AG04450 (cell line): ENCODE measurements at places on chromosomes 2 and 18.

DNA sequence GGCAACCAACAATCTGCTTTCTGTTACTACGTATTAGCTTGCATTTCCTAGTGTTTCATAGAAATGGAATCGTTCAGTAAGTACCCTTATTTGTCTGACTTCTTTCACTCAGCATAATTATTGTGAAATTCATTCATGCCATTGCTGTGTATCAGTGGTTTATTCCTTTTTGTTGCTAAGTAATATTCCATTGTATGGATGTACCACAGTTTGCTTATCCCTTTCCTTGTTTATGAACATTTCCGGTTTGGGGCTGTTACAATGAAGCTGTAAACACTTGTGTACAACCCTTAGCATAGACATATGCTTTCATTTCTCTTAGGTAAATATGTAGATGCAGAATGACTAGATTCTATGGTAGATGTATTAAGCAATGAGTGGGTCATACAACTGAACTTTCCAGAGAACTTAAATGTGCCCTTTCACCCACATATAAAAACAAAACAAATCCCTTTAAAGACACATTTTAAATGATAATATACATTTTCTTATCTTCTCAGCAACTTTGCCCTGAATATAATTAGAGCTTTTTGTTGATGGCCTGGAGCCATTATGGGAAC lies 21.9 kb downstream of the FER1L5 start:
- no peak for DNase-seq

DNA sequence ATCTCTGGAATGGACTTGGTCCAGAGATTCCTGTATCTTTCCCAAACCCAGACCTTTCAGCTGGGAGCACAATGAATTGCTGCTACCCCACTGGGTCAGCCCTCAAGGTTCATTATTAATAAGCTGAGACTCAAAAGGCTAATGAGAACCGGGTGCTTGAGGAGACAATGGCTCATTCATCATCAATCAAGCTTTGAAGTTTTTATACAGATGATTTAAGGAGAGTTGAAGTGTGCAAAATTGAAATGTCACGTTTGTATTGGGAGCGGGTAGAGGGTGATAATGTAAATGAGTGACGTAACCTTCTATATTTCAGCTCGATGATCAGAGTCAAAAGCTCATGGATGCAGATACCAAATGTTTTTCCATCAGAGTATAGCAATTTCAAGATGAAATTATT lies 744.9 kb downstream of the ERBB4 start:
- DNase-seq, result no peak

DNA sequence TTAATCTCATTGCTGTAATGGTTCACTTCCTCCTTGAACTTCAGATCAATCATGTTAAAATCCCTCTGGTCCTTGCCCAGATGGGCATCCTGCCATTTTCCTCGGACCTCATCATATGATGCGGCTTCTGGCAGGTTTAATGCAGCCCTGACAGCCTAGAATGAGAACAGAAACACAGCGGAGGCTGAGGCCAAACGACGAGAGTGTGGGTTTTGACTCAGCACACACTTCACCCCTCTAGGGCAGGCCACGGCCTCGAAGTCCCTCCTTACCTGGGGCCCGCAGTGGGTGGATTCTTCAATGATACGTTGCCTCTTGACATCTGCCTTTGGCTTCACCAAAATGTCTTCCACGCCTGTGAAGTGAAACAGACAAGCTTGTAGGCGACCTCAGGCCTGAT lies 56.8 kb downstream of the POLR1A start:
- no peak for DNase-seq

DNA sequence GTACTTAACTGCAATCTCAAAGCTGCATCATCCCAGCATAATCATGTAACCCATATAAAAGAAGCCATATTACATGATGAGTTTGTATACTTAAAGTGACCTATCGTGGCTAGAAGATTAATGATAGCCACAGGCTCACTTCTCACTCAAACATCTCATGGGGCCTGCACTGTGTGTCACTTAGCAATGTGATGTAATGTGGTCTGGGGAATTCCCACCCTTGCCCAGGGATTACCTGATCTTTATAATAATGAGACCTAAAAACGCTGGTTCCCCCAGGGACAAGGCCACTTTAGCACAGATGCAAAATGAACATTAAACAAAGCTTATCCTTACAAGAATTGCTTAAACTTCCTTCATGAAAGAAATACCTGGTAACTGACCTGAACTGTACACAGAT lies 427.1 kb upstream of the CNTNAP5 start:
- DNase-seq, result no peak

GRCh38 chr18:22253676-22254075 lies 84.3 kb downstream of the GATA6 start:
- no peak for DNase-seq

GRCh38 chr18:49612515-49613033 lies 50.7 kb downstream of the LIPG start:
- no peak for DNase-seq

DNA sequence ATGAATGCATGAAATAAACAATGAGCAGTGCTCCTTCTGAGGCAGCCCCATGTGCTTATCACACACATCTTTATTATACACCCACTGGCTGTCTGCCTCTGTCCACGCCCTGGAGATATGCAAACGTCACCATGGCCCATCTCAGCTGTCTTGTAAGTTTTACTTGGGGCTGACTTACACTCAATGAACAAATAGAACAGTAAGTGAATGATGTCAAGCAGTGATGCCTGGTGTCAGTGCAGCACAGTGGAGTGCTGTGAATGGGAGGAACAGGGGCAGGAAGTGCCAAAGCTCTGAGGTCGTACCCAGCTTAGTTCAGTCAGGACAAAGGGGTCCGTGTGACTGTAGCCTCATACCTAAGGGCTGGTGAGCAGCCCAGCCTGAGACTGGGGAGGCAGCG lies 659.5 kb upstream of the HS6ST1 start:
- no peak for DNase-seq

- no peak for DNase-seq
These were observed 81.5 kb upstream of the PGAP1 start for GRCh38 chr2:197007716-197008628.

DNA sequence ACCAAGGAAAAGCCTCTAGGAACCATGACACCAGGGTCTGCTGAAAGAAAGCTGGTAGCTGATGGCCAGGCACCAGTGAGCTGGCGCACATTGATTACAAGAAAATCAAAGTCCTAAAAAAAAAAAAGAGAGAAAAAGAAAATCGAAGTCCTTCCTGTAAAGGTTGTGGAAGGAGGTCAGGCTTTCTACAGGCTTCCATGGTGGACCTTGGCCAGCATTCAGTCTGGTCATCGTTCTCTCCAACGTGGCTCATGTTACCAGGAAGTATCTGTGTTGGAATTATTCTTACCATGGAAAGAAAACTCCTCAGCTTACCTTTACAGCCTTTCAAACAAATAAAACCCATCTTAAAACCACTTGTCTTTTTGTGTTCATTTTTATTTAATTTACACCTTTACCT lies 65.6 kb downstream of the CYB5A start:
- no peak for DNase-seq

DNA sequence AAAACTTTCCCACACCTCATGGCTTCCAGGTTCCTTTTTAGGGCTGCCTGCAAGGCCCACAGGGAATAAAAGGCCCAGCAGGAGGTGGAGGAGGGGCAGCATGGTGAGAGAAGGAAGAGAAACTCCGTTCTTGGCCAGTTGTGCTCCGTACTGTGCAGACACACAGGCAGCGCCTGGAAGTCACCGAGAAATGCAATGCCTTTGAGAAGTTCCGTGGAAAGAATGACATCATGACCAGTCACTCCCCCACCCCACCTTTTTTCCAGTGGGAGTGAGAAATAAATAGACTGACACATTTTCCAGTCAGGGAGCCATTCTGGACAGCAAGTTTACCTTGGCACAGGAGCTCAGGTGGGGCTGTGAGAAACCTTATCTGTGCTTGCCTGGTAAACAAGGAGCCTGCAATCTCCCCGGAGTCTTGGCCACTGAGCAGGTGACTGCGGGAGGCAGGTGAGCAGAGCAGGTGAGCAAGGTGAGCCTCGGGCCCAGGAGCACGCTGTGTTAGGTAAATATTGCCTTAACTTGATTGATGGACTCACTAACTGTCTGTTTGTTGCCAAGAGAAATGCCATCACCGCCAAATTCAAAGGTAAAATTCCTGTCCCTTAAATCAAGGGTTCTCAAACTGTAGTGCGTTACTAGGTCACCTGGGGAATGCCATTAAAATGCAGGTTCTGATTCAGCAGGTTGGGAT lies 13.5 kb upstream of the LBH start:
- DNase-seq, result no peak

DNA sequence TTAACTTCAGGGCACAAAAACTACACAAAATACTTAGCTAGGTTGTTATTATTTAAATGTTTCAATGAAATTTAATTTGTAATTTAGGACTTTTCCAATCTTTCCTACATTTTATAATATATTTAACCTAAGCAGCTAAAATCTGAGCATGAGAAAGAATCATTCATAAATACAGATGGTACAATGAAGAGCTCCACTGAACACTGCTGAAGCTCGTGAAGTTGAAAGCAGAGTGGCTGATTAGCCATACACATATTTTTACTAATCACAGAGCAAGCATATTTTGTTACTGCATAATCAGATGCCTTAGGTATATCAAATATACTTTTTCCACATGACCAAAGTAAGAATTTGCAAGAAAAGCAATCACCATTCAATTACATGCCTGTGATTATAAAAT lies 184.9 kb upstream of the ETAA1 start:
- no peak for DNase-seq

GRCh38 chr18:44945888-44946401 lies 265.3 kb downstream of the SETBP1 start:
- no peak for DNase-seq

- DNase-seq, result no peak
These were observed 39.0 kb downstream of the HS1BP3 start for GRCh38 chr2:20611844-20612356.
